Activated CD8-positive, alpha-beta memory T cell treated with anti-CD3 and anti-CD28 coated beads for 1 hour (primary cell): ENCODE measurements at places on chromosomes 3 and 15.

GRCh38 chr3:126208606-126209256 lies 28.3 kb upstream of the ALDH1L1 start:
- DNase-seq = no peak

DNA sequence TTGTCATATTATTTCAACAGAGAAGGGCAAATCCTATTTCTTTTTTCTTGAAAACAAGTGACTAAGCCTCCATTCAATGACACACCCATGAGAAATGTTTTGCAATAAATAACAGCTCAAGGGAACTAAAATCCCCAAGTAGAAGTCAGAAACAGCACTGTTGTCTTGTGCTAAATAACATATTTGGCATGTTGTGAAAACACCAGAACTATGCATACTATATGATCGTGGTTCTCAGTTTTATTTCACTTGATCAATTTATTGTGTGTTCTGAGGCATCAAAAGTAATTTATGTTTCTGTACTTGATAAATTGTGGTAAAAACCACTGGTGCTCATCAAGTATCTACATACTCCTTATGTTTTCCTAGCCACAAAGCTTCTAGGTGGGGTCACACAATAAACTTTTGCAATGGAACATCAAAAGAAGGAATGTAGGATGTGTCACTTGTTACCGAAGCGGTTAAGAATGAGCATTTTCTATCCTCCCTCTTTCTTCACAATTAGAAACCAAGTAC lies 691.7 kb upstream of the CBLB start:
- DNase-seq = no peak

- no peak for DNase-seq
Observed at GRCh38 chr3:94544131-94544789, 481.4 kb downstream of the NSUN3 start.

GRCh38 chr3:55440104-55440708 lies 46.9 kb downstream of the WNT5A start:
- DNase-seq = no peak
